COR-L47 (cell line): ENCODE measurements at places on chromosomes 6 and 20.

- no peak for DNase-seq
Observed at GRCh38 chr6:125471667-125472066, 169.9 kb upstream of the HDDC2 start.

- DNase-seq, result no peak
Observed at GRCh38 chr20:46235077-46235476, 73.2 kb downstream of the CDH22 start.

DNA sequence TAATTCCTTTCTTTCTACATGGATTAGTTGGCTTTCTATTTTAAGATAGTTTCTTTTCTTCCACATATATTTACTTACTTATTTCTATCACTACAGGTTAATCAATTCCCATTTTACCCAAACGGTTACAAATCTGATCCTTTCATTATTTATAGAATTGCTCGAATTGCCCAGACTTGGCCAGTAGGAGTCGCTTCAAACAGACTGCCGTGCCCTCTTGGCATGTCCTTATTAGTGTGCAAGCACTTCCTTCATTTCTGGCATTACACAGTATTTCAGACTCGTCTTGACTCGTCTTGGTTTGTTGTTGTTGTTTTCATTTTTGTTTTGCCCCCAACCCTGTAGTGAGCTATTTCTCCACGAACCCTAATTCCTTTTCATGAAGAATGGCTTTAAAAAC lies 74.6 kb downstream of the SAMD3 start:
- no peak for DNase-seq

GRCh38 chr6:11200356-11200755 lies 32.1 kb downstream of the NEDD9 start:
- no peak for DNase-seq

GRCh38 chr6:10778230-10778629 lies 30.6 kb downstream of the TMEM14B start:
- no peak for DNase-seq

DNA sequence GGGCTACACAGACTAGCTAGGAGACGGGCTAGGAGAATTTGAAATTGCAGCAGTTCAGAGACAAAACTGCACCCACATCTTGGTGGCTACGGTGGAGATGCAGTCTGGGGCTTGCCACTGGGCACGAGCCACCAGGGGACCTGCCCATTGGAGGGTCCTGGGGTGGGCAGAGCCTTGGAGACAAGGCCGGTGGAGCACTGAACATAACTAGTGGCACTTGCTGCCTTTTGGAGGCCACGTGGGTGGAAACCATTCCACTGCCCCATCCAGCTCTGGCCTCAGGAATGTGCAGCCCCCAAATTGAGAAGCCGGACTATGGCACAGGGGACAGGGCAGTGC lies 113.4 kb downstream of the NFATC2 start:
- no peak for DNase-seq

DNA sequence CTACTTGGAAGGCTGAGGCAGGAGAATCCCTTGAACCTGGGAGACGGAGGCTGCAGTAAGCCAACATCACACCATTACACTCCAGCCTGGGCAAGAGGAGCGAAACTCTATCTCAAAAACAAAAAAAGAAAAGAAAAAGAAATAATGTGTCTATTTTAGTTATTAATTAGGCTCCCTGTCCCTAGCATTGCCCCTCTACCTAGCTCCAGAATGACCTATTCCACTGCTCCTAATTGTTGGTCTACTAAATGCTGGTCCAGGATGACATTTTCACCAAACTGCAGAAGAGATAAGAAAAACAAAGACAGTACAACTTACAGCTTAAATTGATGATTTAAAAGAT lies 429.7 kb upstream of the SOX4 start:
- DNase-seq, result no peak

DNA sequence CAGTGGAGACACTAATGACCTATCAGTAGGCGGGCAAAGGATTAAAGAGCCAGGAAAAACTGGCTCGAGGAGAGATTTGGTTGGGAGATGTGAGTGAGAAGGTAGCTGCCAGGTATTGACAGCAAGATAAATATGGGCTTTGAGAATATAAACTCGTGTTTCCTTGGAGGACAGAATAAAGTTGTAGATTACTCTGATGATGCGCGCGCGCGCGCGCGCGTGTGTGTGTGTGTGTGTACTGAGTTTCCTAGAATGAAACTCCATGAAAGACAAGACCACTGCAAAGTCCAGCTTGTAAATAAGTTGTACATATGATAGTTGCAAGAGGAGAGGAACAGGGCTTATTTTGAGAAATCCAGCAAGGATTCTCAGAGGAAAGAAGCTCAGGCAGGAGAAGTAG lies 13.3 kb upstream of the TREM2 start:
- no peak for DNase-seq

DNA sequence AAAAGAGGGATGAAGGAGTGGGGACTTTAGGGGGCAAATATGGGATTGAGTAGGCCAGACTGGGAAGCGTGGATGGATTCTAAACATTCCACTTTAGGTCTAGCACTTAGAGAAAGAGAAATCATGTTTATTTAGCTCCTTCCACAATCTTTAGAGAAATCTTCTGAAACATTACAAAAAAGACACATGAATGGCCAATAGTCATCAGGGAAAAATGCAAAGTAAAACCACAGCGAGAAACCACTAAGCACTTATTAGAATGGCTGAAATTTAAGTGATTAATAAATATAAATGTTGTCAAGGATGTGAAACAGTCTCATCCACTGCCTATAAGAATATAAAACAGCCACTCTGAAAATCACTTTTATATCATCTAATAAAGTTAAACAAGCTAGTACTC lies 46.9 kb downstream of the HLA-A start:
- DNase-seq, result no peak

DNA sequence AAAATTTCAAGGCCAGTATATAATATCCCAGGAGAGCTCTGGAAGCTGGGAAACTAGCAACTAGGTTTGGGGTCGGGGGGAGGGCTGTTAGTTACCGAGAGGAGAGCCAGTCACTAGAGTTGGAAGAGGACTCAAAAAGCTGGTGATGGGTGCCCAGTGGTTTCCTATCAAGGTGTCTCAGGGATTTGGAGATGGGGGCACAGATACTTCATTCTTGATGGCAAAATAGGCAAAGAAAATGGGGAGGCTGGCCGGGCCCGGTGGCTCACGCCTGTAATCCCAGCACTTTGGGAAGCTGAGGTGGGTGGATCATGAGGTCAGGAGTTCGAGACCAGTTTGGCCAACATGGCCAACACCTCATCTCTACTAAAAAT lies 805 bp downstream of the PHF1 start:
- DNase-seq, result no peak

DNA sequence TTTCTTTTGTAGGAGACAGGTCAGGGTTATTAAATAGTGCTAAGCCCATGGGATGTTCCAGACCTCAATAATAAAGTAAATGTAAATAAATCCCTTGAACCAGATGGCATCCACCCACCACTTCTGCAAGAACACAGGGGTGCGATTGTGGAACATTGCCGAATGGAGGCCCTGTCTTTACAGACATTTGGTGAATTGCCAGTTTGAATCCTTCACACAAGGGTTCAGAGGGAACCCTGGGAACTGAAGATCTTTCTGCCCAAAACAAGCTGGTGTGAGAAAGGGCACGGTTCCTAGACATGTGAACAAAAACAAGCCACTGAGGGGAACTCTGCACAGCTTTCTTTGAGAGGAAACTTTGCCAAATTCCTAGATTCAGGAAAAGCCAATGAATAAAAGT lies 30.2 kb upstream of the RNF8 start:
- peak; percentile 47 for DNase-seq

DNA sequence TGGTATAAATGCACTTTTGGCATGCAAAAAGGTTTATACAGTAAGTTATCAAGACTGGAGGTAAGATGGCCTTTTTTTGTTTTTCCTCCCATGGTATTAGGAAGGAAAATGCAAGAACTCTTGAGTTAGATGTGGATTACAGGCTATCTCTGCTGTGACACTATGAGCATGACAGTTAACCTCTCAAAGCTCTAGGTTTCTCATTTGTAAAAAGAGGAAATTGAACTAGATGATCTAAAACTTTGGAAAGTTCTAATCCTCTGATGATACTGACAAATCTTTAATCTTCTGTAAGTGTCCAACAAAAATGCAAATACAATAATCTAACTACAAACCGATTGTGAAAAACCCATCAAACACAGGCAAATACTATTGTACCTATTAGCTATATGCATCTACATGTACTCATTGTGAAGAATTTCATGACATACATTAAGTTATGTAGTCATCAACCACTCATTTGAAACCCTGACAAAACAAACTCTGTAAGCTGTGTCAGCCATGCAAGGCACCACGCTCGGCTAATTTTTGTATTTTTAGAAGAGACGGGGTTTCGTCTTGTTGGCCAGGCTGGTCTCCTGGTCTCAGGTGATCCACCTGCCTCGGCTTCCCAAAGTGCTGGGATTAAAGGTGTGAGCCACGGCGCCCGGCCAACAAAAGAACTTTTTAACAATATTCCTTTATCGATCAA lies 4.2 kb downstream of the CDK19 start:
- no peak for DNase-seq

GRCh38 chr20:36677422-36677771 lies 31.4 kb upstream of the SLA2 start:
- no peak for DNase-seq

DNA sequence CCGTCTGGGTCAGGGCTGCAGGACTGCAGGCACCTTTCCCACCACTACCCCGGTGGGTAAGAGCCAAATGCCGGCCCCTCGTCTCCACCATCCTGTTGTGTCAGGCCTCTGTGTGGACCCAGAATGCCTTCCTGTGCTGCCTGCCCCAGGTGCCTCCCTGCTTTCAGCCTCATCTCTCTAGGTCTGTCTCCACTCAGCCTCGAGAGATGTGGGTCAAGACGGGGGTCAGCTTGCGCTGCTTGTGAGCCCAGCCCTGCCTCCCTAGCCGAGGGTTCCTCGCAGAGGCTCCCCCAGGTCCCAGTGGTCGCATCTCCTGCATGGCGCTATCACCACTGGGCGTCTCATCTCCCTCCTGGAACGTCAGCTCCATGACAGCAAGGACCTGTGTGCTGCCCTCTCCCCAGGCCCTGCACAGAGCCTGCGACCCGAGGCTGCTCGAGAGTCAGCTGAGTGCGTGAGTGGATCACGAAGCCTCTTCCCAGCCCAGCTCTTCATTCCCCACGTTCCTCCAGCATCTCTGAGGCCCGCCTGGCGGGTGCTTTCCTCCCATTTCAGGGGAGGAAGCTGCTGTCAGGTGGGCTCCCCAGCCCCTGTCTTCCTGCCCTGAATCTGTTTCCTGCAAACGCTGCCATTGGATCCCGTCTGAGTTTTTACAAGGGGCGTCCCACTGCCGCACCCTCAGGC lies 38.7 kb upstream of the ZBP1 start:
- DNase-seq, result no peak

- DNase-seq, result no peak
Observed at GRCh38 chr6:89830170-89830809, 610 bp downstream of the CASP8AP2 start.

- DNase-seq, result no peak
Observed at GRCh38 chr6:6736791-6737654, 148.5 kb downstream of the LY86 start.

GRCh38 chr6:149429427-149430360 lies 29.6 kb downstream of the SUMO4 start:
- no peak for DNase-seq

- DNase-seq, result no peak
Observed at GRCh38 chr20:9628141-9628540, 113.8 kb downstream of the LAMP5 start.

DNA sequence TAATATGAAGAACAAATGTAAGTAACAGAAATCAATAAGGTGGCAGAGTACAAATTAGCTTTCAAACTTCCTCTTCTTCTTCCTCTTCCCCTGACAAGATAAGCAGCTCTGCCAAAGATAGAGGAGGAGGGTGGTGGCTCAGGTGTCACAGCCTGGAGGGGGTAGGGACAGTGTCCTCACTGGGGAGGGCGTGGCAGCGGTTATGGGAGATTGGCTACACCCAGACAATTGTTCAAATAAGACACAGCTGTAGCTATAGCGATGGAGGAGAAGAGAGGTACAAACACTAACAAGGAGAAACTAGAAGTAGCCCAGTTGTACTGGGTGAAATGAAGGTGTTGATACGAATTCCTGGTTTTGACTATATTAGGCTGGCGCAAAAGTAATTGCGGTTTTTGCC lies 198.5 kb downstream of the TBXT start:
- no peak for DNase-seq

- DNase-seq, result no peak
Observed at GRCh38 chr6:48512390-48512789, 401.4 kb upstream of the PTCHD4 start.

GRCh38 chr6:149445095-149445466 lies 39.7 kb downstream of the ZC3H12D start:
- peak; percentile 5 for DNase-seq

DNA sequence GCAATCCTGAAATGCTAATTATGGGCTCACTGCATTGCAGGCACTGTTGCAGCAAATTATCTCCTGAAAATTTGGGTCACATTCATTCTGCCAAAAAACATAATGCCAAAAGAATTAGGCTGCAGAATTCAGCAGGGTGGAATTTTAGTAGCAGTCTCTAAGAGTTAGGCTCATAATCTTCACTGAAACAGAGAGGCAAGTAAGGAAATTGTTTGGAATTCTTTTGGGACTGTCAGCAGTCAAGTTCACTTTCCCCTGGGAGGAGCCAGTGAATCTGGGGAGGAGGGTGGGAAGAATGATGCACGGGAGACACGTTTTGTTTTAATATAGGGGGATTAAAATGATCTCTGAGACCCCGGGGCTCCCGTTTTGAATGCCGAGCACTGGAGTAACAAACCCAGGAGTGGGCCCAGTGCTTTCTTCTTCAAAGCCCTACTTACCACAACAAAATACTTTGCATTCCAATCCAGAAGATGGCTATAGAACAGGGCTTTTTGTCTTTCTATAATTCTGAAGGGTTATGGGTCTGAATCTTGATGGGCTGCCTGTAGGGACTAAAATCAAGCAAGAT lies 44.7 kb downstream of the SOBP start:
- no peak for DNase-seq

DNA sequence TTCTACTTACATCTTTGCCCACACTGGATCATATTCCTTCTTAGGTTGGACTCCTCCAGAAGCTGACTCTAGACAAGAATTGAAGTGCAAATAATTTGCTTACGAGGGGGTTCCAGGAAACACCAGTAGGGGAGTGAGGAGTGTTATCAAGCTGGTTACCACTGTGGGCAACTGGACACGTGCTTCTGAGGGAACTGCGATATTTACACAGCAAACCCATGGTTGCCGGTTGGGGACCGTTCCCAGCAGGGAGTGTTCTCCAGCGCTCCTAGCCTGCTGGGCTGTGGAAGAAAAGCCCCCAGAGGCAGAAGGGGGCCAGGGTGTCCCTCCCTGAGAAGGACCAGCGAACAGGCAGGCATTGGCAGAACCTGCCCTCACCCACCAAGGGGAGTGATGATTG lies 21.7 kb downstream of the MDFI start:
- peak; percentile 42 for DNase-seq

- no peak for DNase-seq
Observed at GRCh38 chr6:137102851-137103492, 58.2 kb upstream of the IL20RA start.

DNA sequence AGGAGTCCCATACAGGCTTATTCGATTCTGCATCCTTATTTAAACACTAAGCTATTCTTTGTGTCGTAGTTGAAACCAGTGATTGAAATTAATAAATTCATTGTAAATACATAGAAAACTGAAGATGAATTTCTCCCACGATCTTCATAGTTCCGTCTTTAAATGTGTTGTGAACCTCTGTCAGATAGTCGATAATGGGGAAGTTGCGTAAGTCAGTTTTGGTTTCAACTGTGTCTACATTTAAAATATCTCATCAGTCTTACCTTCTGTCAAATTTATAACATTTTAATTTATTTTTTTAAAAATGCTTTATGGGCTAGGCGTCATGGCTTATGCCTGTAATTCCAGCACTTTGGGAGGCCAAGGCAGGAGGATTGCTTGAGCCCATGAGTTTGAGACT lies 12.7 kb downstream of the STX11 start:
- DNase-seq, result no peak
